Uterus (tissue), 4 donors: ENCODE measurements at places on chromosomes 11 and 22. TPM values are rescaled to one million over a fixed set of nuclear protein-coding genes. Genes with fewer than 3 reads are reported as not detected.
A peak's percentile ranks its signal among the peaks of the same experiment; 100 is the strongest.

DNA sequence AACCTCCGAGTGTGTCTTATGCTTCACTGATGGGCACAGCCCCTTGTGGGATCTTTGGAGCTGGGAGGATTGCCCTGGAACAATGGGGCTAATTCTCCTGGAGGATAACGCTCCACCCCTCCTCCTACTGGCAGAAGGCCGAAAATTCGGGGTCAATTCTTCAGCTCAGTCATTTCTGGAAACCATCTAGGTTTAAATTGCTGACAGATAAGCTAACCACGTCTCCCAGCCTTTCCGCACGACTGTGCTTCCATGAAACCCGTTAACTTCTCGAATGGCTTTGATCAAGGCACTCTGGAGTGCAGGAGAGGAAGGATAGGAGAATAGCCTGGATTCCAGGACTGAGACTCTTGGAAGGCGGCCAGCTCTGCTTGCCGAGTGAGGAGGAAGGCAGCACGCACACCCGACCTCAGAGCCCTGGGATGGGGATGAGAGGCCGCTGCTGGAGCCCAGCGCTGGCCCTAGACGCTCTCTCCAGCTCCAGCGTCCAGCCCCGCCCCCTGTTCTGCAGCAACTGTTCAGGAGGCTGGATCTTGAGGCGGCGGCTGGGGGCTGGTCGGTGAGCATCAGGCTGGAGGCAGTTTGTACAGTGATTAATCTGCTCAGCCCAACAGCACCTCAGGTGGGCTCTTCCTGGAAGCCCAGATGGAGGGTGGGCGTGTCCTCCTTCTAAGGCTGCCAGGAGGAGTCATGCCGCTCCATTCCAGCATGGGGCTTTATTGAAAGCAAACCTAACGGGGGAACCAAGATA lies 176.7 kb upstream of the NCAM1 start:
- peak overlapping the region; percentile 1 for H3K4me3 ChIP-seq
- no peak overlapping the region for H3K27ac ChIP-seq
- DNase-seq, result peak; percentile 70

DNA sequence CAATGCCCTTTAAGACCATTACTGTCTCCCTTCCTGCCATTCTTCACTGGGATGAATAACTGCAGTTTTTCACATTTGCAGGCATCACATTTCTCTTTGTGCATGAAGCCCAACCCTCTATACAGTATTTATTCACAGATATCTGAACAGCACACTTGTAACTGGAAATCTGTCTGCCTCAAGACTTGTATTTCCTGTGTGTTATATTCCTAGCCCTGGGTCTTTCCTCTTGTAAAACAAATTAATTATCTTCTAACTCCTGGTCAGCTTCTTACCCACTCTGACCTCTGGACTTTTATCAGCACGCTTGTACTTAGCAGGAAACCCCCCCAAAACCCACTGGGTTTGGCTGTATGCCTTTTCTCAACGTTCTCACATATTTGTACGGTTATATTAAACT lies 2.0 kb downstream of the CSRP3 start:
- no peaks in the 10 kb centered on the region for H3K36me3 ChIP-seq
- no peak overlapping the region for H3K27ac ChIP-seq
- DNase-seq, result no peak
- no peak overlapping the region for H3K4me3 ChIP-seq
- no peaks in the 10 kb centered on the region for H3K4me1 ChIP-seq
- H3K27me3 ChIP-seq, result no peaks in the 10 kb centered on the region

Gene ZC3H12C
- total RNA-seq, result 26.4 TPM

Gene TMEM45B
- not detected for total RNA-seq

GRCh38 chr11:14148653-14149273 lies 186.2 kb downstream of the SPON1 start:
- no peaks in the 10 kb centered on the region for H3K27me3 ChIP-seq
- H3K36me3 ChIP-seq, result no peaks in the 10 kb centered on the region
- no peaks in the 10 kb centered on the region for H3K4me1 ChIP-seq
- H3K27ac ChIP-seq, result no peak overlapping the region
- no peak overlapping the region for H3K4me3 ChIP-seq

DNA sequence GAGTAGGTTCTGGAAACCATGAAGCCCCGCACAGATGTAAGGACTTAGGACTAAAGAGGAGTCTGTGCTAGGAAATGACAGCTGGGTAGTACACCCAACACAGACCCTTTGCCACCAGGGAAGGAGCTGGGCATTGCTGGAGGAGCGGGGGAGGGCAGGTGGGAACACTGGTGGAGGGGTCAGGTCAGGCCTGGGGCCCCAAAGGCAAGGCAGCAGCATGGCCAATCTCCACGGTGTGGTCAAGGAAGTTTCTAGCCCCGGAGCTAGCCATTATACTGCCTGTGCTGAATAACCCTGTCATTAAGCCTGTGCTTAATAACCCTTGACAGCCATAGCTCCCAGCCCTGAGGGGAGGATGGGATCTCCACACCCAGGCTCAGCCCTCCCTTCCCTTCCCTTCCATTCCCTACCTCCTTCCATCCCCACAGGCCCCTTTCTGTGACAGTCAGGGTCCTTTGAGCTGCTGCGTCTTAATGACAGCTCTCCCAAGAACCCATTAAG lies 2.1 kb downstream of the TMPRSS4 start:
- H3K27ac ChIP-seq, result no peak overlapping the region
- H3K4me3 ChIP-seq, result no peak overlapping the region
- no peaks in the 10 kb centered on the region for H3K36me3 ChIP-seq
- DNase-seq, result no peak
- no peaks in the 10 kb centered on the region for H3K4me1 ChIP-seq
- no peaks in the 10 kb centered on the region for H3K27me3 ChIP-seq

Gene BSCL2
- total RNA-seq, result 24.1 TPM
